Progenitor cell of endocrine pancreas (in vitro differentiated cells): ENCODE measurements at places on chromosomes 12 and 14. TPM values are rescaled to one million over a fixed set of nuclear protein-coding genes. Genes with fewer than 3 reads are reported as not detected.

DNA sequence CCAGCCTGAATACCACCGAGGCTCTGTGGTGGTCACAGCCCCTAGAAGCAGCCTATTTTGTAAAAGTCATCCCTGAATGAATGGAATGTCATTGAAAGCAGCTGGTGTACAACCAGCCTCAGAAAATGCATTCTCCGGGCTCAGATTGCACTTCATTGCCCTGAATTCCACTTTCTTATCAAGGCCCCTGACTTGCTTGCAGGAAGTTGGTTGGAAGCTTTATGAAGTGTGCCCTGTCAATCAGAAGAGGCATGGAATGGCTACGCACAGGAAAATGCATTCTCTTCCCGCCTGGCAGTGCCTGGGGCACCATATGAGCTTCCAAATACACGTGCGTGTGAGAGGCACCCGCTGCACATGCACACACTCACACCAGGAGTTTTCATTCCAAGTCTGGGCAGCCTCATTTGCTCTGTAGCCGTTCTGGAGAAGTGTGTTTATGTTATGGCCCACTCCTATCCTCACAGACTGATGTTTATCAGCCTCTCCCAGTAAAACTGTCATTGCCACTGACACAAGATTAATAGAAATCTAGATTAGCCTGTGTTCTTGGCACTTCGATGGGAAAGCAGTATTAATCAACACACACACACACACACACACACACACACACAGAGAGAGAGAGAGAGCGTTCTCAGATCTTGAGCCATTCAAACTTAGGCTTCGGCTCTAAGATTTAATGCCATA lies 63.9 kb downstream of the NUAK1 start:
- H3K36me3 ChIP-seq: peaks cover 13% of the 10 kb centered on the region
- peak overlapping the region; percentile 79 for H3K27ac ChIP-seq
- DNase-seq: no peak
- no peaks in the 10 kb centered on the region for H3K27me3 ChIP-seq
- peaks cover 13% of the 10 kb centered on the region for H3K4me1 ChIP-seq
- H3K4me3 ChIP-seq: no peak overlapping the region

- no peaks in the 10 kb centered on the region for H3K4me1 ChIP-seq
- H3K27me3 ChIP-seq: no peaks in the 10 kb centered on the region
- no peak for DNase-seq
- no peak overlapping the region for H3K27ac ChIP-seq
- H3K4me3 ChIP-seq: no peak overlapping the region
- H3K36me3 ChIP-seq: peaks cover 16% of the 10 kb centered on the region
These were observed 64.9 kb downstream of the GPHN start for GRCh38 chr14:66572826-66573225.

- peaks cover 35% of the 10 kb centered on the region for H3K4me1 ChIP-seq
- DNase-seq: no peak
- H3K27me3 ChIP-seq: no peaks in the 10 kb centered on the region
These were observed 29.3 kb upstream of the ZFP36L1 start for GRCh38 chr14:68822132-68822651.

DNA sequence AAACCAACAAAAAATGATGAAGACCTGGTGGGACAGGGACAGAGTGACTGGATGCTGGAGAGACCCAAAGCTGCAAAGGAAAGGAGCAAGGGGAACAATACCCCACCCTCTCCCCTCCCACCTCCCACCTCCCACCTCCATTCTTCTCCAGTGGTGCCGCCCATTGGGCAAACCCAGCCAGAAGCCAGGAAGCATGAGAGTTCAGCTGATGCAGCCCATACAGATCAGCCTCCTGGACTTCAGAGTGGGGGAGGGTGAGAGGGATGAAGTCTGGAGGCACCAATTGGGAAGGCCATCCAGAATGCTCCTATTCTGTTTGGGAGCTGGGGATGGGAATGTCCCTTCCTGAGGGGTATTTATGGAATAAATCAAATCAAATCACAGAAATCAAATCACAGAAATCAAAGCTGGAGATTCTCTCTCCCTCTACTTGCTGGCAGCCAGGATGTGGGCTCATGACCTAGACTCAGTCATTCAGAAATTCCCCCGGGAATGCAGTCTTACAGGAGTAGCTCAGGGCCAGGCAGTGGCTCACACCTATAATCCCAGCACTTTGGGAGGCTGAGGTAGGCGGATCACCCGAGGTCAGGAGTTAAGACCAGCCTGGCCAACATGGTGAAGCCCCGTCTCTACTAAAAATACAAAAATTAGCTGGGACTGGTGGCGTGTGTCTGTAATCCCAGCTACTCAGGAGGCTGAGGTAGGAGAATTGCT lies 31.1 kb downstream of the IRF2BPL start:
- H3K27me3 ChIP-seq: no peaks in the 10 kb centered on the region
- peaks cover 33% of the 10 kb centered on the region for H3K4me1 ChIP-seq
- DNase-seq: no peak
- H3K4me3 ChIP-seq: no peak overlapping the region
- no peaks in the 10 kb centered on the region for H3K36me3 ChIP-seq
- H3K27ac ChIP-seq: no peak overlapping the region

GRCh38 chr12:92649511-92650227 lies 53.1 kb upstream of the PLEKHG7 start:
- peaks cover 4% of the 10 kb centered on the region for H3K4me1 ChIP-seq
- no peaks in the 10 kb centered on the region for H3K36me3 ChIP-seq
- H3K27ac ChIP-seq: no peak overlapping the region
- DNase-seq: peak; percentile 44

GRCh38 chr14:70013271-70013873 lies 134.2 kb downstream of the SMOC1 start:
- H3K4me3 ChIP-seq: no peak overlapping the region
- no peak overlapping the region for H3K27ac ChIP-seq
- H3K4me1 ChIP-seq: peaks cover 26% of the 10 kb centered on the region
- no peaks in the 10 kb centered on the region for H3K27me3 ChIP-seq
- no peak for DNase-seq

GRCh38 chr14:75702616-75703261 lies 41.7 kb downstream of the TTLL5 start:
- no peaks in the 10 kb centered on the region for H3K27me3 ChIP-seq
- H3K36me3 ChIP-seq: peaks cover 12% of the 10 kb centered on the region
- H3K4me3 ChIP-seq: no peak overlapping the region
- no peaks in the 10 kb centered on the region for H3K4me1 ChIP-seq
- H3K27ac ChIP-seq: no peak overlapping the region

The TMEM121 gene
- 3.9 and 4.5 TPM in 2 replicates for total RNA-seq

DNA sequence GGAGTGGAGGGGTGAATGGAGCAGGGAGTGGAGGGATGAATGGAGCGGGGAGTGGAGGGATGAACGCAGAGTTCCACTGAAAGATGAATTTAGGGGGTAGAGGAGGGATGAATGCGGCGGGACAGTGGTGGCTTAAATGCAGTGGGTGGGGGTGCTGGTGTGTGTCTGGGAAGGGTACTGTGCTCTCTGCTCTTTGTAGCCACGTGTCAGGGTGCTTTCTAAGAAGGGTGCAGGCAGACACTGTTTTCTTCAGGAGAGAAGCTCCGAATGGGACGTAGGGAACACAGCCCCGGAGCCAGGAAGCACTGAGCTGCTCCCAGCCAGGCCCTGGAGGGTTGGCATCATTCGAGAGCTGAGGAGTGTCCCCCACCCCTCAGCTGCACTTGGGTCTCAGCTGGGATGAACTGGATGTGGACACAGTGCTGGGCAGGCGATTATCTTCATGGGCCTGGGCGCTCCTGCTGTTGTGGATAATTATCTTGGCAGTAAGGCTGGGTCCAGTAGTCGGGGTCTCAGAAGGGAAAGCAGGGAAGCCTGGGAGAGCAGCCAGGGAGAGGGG lies 9.5 kb upstream of the CEP170B start:
- DNase-seq: no peak
- no peaks in the 10 kb centered on the region for H3K4me1 ChIP-seq
- H3K4me3 ChIP-seq: no peak overlapping the region
- H3K27ac ChIP-seq: no peak overlapping the region
- H3K36me3 ChIP-seq: no peaks in the 10 kb centered on the region
- H3K27me3 ChIP-seq: peaks cover 10% of the 10 kb centered on the region

- no peaks in the 10 kb centered on the region for H3K4me1 ChIP-seq
- no peaks in the 10 kb centered on the region for H3K27me3 ChIP-seq
- H3K36me3 ChIP-seq: peaks cover 8% of the 10 kb centered on the region
- peak overlapping the region; percentile 54 for H3K27ac ChIP-seq
- no peak overlapping the region for H3K4me3 ChIP-seq
These were observed 31.5 kb downstream of the TTC7B start for GRCh38 chr14:90784621-90785270.

- no peak for DNase-seq
- H3K4me1 ChIP-seq: no peaks in the 10 kb centered on the region
These were observed 26.7 kb downstream of the C14orf132 start for GRCh38 chr14:96065661-96066459.

- H3K4me3 ChIP-seq: no peak overlapping the region
- no peak for DNase-seq
- peaks cover 14% of the 10 kb centered on the region for H3K27me3 ChIP-seq
- no peaks in the 10 kb centered on the region for H3K4me1 ChIP-seq
- no peaks in the 10 kb centered on the region for H3K36me3 ChIP-seq
- H3K27ac ChIP-seq: no peak overlapping the region
These were observed 74.8 kb downstream of the ARL6IP4 start for GRCh38 chr12:123055281-123055766.

DNA sequence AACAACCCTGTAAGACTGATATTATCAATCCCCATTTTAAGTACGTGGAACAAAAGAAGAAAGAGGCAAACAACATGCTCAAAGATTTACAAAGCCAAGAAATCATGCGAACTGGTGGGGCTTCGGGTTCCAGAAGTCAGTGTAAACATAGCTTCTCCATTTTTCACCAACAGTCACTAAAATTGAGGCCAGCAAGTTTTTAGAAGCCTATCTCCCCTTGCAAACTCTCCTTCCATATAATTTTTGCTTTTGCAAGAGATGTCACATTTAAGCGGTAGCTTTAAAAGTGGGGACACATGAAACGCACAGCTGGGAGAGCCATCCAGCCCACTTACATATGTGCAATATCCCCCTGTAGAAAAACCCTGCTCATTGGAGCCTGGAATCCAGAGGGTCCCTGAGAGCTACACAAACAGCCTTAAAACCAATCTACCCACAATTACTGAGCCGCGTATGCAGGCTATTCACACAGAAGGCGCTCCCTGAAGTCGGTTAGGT lies 797 bp downstream of the SLC11A2 start:
- peaks cover 51% of the 10 kb centered on the region for H3K4me1 ChIP-seq
- no peaks in the 10 kb centered on the region for H3K27me3 ChIP-seq
- H3K36me3 ChIP-seq: no peaks in the 10 kb centered on the region

The TMEM263 gene
- total RNA-seq: 37.6 and 39.7 TPM in 2 replicates

DNA sequence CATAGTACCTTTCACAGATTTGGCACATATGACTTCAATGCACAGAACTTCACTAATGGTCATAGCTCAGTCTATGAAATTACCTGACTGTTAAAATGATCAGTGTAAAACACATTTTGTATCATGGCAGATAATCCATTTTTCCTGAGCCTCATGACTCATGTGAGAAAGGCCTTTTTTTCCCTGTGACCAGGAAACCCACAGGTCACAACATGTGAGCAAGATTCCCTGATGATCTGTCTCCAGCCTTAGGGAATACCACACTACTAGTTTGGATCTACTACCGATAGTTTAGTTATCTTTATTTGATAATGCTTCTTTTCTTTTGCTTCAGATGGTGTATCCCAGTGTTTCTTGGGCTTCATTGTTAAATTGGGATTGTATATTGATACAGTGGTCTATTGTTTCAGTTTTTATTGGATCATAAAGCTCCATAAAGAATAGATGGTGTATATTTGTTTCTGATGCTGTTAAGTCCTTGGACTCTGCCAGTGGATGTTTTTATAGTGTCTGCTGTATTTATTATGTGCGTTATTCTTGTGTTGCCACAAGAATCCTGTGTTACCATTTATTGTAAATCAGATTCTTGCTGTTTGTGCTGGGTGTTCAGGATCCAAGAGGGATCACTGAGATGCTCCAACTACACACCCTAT lies 248.7 kb upstream of the PELI2 start:
- no peak overlapping the region for H3K4me3 ChIP-seq
- DNase-seq: no peak
- H3K4me1 ChIP-seq: no peaks in the 10 kb centered on the region
- peaks cover 4% of the 10 kb centered on the region for H3K27me3 ChIP-seq
- H3K27ac ChIP-seq: no peak overlapping the region

DNA sequence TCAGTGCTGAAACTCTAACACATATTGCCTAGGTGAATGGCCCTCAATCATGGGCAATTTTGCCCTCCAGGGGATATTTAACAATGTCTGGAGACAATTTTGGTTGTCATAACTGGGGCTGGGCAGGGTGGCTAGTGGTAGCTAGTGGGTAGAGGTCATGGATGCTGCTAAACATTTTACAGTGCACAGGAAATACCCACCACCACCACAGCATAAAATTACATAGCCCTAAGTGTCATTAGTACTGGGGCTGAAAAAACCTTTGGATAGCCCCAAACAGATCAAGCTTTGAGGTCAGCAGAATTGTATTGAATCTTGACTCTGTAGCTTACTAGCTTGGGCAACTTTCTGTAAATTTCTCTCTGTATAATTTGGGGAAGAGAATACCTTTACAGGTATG lies 758.0 kb downstream of the BCL11B start:
- no peaks in the 10 kb centered on the region for H3K36me3 ChIP-seq
- no peak overlapping the region for H3K4me3 ChIP-seq
- no peaks in the 10 kb centered on the region for H3K4me1 ChIP-seq
- peaks cover 11% of the 10 kb centered on the region for H3K27me3 ChIP-seq
- no peak overlapping the region for H3K27ac ChIP-seq

- peak overlapping the region; percentile 35 for H3K4me3 ChIP-seq
- H3K36me3 ChIP-seq: peaks cover 18% of the 10 kb centered on the region
- H3K4me1 ChIP-seq: peaks cover 19% of the 10 kb centered on the region
- DNase-seq: no peak
These were observed 5.8 kb downstream of the PTGES3 start for GRCh38 chr12:56682323-56682722.

The CCDC197 gene
- not detected in 2 replicates for total RNA-seq
